Dermis microvascular lymphatic vessel endothelial cell (primary cell): ENCODE measurements at places on chromosomes 3 and 15.
A peak's percentile ranks its signal among the peaks of the same experiment; 100 is the strongest.

DNA sequence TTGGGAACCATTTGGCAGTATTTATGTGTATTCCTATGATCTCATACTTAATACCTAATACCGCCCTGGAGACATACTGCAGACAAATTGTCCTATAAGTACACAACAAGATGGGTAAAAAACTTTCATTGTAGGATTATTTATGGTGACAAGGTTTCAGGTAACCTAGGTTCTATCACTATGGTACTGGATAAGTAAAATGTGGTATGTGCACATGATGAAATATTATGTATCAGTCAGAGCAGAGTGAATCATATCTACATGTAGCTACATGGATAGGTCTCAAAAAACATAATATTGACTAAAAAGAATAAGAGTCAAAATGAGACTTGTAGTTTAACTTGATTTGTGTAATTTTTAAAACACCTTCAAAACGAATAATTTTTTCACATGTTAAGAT, 147.8 kb downstream of the LEKR1 start:
- no peak for DNase-seq

DNA sequence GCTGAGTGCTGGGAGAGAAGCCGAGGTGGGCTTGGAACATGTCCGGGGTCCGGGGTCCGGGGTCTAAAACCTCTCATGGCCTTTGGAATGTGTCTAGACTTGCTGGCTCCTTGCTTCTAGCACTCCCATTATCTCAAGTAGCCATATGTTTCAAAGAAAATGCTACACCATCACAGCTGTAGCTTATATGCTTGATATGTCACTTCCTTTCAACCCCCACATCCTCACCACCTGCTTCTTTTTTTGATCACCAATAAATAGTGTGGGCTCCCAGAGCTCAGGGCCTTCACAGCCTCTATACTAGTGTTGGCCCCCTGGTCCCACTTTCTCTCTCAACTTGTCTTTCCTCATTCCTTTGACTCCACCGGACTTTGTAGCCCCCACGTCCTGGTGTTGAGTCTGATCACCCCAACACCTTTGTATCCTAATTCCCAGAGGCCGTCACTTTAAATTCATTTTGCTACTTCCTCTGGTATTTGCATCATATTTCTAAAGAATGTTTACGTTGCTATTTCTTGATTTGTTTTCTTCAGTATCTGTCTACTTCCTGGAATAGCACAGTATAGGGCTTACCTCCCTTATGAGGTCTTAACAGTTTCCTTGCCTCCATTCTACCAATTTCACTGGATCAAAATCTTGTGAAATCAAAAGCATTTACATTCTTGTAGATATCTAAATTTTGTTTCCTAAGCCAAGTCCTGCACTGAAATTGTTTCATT, 71.9 kb upstream of the CHRNB4 start:
- no peak for DNase-seq

GRCh38 chr15:81197255-81197630, 564 bp downstream of the IL16 start:
- no peak for DNase-seq

DNA sequence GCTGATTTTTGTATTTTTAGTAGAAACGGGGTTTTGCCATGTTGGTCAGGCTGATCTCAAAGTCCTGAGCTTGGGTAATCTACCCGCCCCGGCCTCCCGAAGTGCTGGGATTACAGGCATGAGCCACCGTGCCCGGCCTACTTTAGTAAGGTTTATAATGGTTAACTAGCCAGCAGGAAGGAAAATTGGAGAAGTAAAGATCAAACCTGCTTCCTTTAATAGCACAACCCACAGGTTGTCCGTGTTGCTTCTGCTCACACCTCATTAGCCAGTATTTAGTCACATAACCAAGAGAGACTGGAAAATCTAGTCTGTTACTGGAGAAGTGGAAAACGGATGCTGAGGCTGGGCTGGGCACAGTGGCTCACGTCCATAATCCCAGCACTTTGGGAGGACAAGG, 51.9 kb upstream of the TBL1XR1 start:
- DNase-seq, result no peak

DNA sequence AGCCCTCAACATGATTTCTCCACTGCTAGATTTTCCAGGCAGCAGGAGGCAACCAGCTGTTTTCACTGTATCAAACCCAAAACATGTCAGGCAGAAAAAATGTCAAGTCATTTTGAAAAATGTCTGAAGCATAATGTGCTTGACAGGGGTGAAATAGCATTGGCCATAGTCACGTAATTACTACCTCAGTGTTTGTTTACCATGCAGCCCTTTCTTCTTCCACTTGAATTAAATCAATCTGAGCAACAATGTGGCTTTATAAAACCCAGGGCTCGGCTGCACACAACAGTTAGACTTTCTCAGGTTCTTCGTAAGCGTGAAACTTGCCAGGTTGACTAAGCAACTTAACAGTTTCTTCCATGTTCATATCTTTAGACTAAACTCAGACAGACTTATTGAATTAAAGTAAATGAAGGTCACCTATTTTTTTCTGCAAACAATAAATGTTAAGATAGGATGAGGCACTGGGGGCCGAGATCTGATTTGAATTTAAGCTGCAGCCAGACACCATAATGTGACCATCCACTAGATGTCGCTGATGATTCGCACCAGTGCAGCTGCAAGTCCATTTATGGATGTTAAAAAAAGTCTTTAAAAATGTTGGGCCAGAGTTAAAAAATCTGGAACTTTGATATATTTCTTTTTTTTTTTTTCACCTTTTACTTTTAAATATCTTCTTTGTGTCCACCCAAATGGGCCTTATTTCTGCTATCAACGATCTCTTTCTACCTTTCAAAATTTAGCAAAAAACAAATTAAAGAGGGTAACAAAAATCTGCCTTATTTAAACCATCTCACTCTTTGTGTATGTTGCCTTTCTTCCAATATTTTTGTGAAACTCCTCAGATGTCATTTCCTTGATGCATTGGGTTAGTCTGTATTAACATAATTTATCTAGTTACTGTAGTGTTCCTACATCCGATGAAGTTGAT, 305.9 kb downstream of the CACNA2D3 start:
- DNase-seq, result peak; percentile 61

DNA sequence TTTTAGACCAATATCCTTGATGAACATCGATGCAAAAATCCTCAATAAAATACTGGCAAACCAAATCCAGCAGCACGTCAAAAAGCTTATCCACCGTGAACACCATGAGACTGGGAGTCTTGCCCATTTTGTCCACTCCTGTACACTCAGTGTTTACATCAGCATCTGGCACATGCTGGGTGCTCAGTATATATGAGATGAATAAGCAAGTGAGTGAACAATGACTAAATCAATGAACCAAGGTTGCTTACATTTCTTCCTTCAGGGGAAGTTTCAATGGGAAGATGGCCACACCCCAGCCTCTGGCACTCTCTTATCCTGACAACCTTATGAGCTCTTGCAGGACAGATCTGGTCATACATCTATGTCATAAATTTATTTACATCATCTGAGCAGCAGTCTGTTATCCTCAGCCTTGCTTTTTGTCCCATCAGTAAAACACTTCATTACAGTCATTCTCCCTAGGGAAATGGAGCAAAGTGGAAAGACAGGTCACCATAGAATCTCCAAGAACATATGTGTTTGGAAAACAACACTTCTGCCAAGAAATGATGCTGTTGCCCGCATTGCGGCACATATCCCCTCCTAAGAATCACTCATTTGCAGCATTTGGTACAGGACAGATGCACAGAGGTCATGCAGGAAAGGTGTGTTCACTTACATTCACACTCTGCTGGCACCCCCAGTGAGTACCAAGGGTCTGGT, 171.8 kb upstream of the EIF1B start:
- DNase-seq, result no peak

GRCh38 chr3:46939578-46940445, 36.7 kb downstream of the CCDC12 start:
- no peak for DNase-seq

GRCh38 chr3:141797819-141798447, 34.7 kb downstream of the GRK7 start:
- no peak for DNase-seq

DNA sequence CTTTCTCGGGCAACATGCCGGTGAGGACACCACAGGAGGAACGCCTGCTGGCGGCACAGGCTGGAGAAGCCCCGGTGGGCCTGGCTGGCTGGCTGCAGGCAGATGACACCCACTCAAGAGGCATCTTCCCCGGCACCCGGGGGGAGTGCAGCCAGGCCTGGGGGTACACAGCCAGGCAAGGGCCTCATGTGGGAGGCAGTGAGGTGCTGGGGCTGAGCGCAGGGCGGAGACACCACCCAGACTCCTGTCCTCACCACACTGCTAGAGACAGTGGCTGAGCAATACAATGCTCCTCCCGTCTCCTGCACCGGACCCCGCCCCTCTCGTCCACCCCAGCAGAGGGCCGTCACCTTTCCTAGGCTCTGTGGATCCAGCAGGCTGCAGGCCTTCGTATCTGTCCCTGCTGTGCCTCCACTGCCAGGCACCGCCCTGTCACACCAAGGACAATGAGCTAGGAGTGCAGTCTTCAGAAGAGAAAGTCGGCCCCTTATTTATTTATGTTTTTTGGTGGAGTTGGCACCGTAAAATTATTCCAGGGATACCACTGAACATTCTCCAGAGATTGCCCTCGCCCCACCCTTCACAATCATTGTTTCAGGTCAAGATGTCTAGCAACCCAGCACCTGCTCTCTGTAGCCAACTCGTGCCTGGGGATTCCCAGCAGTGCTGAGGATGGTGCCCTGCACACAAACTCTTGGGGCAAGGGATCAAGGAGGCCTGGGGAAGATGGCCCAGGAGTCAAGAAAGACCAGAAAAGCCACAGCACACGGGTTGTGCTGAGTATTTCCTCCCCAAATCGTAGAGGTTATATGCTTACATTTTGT, 129.1 kb downstream of the ATP10A start:
- no peak for DNase-seq

- DNase-seq, result no peak
Observed at GRCh38 chr3:72635551-72635950, 212.7 kb downstream of the SHQ1 start.

DNA sequence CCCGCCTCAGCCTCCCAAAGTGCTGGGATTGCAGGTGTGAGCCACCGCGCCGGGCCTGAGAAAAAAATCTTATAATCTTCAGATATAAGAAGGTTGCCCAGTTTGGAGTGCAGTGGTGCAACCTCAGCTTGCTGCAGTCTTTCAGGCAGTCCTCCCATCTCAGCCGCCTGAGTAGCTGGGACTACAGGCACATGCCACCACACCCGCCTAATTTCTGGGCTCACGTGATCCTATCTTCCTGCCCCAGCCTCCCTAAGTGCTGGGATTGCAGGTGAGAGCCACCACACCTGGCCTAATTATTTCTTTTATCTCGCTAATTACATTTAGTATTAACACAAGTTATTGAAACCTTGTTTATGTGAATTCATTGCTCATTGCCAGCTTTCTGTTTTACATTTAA, 13.5 kb downstream of the PAK2 start:
- DNase-seq, result no peak

GRCh38 chr3:146746190-146746589, 141.0 kb upstream of the PLSCR5 start:
- DNase-seq, result peak; percentile 22

GRCh38 chr3:14520967-14521366, 19.2 kb downstream of the GRIP2 start:
- no peak for DNase-seq

- no peak for DNase-seq
Observed at GRCh38 chr3:130925628-130926027, 31.7 kb downstream of the ATP2C1 start.

- no peak for DNase-seq
Observed at GRCh38 chr3:183527428-183528379, 27.8 kb downstream of the KLHL6 start.

DNA sequence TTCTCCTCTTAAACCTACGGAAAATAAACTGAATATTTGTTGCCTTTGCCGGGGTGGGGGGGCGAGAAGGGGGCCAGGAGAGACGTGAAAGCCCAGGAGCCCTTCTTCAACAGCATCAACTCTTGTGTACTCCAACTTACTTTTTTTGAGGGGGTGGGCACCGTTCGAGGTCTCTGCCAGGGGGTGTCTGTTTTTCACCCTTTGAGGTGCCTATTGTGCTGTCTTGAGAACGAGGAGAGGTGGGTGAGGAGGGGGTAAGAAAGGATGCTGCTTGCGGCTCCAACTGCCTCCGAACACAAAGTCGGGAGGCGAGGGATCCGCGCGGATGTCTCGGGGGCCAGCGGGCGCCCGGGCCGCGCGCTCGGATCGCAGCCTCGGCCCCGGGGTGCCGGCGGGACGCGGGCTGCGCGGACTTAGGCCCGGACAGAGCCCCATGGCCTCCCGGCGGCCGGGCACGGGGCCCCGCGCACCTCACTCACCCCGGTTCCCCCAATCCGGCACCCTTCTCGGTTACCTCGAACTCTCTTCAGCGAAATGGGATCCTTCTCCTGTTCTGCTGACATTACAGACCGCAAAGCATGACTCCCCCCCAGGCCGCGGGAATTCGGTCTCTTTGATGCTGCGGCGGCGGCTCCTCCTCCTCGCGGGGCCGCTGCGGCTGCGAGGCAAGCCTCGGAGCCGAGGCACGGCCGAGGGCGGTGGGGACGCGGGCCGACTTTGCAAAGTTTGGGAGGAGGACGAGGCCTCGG, 650 bp downstream of the PYGO1 start:
- peak; percentile 31 for DNase-seq

DNA sequence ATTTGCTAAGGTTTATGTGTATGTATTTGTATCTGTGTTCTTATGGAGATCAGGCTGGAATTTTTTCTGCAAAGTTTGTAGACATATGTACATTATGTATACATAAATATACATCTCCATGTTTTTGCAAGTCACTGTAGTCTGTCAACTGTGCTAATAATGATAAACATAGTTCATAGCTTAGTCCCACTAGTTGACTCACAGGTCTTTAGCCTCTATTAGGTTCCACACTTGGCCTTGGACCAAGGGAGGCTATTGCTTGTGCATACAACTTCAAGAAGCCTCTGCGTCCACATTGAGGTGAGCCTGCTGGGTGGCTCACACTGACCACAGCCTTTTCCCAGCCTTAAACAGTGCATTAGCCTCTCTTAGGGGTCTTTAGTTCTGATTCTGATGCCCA, 243.8 kb upstream of the PEX5L start:
- DNase-seq, result no peak

- DNase-seq, result no peak
Observed at GRCh38 chr3:71039332-71039731, 544.2 kb downstream of the FOXP1 start.

- no peak for DNase-seq
Observed at GRCh38 chr15:80474224-80475215, 70.3 kb downstream of the ARNT2 start.

- DNase-seq, result no peak
Observed at GRCh38 chr15:37057256-37057655, 43.1 kb downstream of the MEIS2 start.

DNA sequence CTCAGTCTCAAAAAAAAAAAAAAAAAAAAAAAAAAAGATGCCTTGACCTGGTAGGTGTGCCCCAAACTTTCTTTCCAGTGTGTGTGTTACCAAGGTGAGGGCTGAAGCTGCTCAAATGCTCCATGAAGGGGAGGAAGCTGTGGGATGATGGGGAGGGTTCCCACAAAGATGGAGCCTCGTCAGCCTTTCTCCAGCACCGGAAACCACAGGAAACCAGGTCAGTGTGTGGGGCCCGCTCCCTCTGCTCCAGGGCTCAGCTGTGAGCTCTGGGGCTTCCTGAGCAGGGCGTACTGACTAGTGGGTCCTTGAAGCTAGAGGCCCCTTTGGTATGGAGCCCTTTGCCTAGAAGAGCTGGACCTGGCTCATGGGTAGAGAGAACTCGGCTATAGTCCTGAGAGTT, 681 bp upstream of the IL17RE start:
- DNase-seq, result peak; percentile 74
